ENCODE measurements at places on chromosomes 2 and 18.

DNA sequence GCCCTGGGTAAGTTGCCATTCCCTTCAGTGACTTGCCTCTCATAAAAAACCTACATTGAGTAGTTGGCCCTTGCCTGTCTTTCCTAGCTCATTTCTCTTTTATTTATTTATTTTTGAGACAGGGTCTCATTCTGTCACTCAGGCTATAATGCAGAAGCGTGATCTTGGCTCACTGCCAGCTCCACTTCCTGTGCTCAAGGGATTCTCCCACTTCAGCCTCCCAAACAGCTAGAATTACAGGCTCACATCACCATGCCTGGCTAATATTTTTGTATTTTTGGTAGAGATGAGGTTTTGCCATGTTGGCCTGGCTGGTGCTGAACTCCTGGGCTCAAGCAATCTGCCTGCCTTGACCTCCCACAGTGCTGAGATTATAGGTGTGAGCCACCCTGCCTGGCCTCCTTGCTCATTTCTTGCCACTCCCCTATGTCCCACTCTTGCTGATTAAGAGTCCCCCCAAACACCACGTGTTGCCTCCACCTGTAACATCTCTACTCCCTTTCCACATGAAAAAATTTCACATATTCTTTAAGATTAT lies 12.6 kb downstream of the EVA1A start:
- no peak for DNase-seq

- no peak for DNase-seq
Measured at GRCh38 chr18:51980101-51980500, 359.9 kb upstream of the DCC start.

GRCh38 chr2:132936791-132937190 lies 266.8 kb upstream of the LYPD1 start:
- no peak for DNase-seq

DNA sequence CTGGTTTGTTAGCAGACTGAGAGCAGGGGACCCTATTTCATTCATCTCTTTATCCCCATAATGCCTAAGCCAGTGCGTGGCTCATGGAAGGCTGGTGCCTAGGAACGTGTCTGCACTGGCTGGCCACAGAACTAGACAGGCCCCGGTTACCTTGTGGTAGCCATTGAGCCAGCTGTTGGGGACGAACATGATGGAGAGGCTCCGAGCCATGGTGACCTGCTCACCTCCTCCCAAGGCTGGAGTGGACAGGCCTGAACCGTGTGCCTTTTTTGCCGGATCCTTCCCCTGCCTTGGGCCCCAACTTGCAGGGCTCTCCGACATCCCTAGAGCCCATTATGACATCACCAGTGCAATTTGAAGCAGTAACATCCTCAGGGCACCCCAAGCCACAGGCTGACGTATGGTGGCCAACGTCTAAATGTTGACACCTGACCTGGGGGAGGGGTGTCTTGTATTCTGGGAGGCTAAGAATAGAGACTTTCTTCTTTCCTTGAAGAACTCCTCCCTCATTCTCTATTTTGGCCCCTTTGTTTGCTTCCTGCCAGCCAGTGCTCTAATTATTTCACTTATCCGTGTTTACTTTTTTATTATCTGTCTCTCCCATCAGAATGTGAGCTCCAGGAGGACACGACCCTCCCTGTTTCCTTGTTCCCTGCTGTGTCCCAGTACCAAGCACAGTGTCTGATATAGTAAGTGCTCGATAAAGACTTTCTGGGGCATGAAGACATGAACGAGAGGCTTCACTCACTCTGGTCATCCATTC lies 12.2 kb upstream of the DNPEP start:
- DNase-seq = no peak

- DNase-seq = no peak
Measured at GRCh38 chr2:26970928-26971627, 641 bp downstream of the MAPRE3 start.

DNA sequence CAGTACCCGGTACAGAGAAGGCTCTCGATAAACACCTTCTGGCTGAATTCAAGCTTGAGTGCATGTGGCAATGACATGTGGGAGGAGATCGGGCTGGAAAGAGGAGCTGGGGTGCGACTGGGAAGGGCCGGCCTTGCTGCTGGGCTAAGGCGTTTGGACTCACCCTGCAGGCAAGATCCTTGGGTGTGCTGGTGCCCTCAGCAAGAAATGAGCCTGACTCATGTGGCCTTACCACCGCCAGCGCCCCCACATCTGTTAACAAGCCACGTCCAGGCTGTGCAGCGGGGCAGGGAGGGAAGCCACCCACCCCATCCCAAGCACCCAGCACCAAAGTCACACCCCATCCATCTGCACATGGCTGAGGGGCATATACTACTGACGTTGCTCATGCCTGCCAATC lies 1.3 kb downstream of the HS1BP3 start:
- no peak for DNase-seq

DNA sequence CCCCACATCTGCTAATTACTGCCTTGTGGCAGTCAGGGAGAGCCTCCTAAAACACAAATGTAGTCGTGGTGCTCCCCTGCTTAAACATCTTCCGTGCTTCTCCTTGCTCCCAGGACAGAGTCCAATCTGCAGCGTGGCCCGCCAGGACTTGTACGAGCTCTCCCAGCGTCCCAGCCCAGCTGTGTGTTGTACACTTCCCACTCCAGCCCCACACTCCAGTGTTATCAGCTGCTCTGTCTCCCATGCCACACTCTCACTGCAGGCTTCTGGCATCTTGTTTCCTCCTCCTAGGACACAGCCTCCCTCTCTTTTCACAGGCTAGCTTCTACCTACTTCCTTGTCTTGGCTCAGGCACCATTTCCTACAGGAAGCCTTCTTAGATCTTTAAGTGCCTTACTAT lies 199.4 kb downstream of the ALPK2 start:
- no peak for DNase-seq

- no peak for DNase-seq
Measured at GRCh38 chr2:193276988-193277387, 1082.3 kb upstream of the TMEFF2 start.

DNA sequence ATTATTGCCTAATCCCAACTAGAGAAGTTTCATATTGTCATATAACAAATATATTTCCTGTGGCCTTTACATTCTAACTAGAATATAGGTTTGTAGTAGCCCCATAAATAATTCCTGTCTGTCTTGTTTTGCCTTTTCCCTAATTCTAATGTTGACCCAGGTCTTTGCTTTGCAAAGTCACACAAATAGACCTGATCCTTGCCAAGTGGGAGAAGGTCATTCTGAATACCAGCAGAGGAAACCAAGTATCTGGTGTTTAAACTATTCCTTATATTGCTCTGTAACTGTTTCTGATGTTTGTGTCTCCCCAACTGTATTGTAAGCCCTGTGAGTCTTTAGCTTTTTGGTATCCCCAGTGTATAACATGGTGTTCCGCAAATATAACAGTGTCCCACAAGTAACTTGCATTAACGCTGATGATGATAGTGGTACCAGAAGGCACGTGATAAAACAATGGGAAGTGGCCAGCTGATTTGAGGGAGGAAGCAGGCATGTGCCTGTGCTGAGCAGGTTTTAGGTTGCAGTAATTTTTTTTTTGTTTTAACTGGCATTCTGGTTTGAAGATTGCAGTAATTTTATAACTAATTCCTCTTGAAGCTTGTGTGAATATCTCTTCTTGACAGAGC lies 11.1 kb downstream of the HADHB start:
- no peak for DNase-seq

- DNase-seq = no peak
Measured at GRCh38 chr2:230998882-230999281, 3.0 kb downstream of the SPATA3 start.

DNA sequence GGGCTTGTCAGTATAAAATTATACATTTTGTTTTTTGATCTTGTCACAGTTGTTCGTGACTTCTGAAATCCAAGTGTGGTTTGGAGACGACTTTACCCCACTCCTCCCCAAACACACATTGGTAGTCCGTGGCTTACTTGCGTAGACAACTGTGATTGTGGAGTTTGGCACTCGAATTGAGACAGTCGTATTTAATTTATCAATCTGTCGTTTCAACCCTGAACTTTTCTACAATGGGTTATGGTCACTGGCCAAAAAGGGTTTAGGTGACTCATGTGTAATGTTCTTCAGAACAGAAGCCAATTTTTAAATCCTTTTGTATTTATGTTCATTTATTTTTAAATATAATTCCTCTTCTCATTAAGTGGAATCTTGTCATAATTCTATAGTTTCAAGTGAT lies 129.9 kb downstream of the SPTBN1 start:
- DNase-seq = no peak

GRCh38 chr18:2636126-2636631 lies 19.3 kb upstream of the SMCHD1 start:
- peak; percentile 68 for DNase-seq

DNA sequence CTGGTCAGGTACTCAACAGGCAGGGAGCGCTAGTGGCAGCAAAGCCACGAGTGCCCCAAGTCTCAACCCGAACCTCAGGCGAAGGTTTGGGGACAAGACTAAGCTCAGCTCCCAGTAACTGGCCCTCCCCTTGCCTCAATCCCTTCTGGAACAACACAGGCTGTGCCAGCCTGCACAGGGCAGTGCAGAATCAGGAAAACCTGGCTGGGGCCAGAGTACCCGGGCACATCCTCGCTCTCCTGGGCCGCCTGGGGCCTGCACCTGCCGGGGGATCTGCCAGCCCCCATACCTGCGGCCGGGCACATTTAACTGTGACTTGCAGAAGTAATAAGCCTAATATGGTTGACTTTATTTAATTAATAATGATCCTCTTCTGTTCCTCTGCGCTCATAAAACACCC lies 60.6 kb downstream of the GBX2 start:
- DNase-seq = no peak

All from GM06990 (cell line).